GM06990 (cell line): ENCODE measurements at places on chromosomes 12 and 14.

DNA sequence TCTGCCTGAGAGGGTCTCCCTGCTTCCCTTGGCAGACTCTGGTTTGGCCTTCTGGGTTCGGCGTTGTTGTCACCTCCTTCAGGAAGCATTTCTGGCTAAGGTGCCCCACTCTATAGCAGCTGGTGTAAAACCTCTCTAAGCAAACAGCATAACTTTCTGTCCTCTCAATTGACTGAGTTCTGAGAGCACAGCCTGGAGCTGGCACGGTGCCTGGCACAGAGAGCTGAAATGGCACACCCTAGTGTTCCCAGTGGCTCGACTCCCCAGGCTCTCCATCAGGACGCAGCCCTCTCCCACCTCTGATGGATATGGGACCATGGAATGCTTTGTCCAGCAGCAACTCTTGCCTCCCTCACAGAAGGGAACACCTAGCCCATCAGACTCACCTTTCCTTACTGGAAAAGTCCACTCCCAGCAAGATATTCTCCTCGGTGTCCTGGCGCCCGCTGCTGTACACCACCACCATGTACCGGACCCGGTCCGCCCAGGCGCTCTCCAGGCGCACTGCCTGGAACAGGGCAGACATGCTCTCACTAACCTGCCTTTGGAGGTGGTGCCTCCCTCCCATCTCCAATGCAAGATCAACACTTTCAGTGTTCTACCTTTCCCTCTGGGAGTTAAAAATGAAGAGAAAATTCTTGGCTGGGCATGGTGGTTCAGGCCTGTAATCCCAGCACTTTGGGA is 40.6 kb downstream of the SSH1 start:
- no peak for DNase-seq

DNA sequence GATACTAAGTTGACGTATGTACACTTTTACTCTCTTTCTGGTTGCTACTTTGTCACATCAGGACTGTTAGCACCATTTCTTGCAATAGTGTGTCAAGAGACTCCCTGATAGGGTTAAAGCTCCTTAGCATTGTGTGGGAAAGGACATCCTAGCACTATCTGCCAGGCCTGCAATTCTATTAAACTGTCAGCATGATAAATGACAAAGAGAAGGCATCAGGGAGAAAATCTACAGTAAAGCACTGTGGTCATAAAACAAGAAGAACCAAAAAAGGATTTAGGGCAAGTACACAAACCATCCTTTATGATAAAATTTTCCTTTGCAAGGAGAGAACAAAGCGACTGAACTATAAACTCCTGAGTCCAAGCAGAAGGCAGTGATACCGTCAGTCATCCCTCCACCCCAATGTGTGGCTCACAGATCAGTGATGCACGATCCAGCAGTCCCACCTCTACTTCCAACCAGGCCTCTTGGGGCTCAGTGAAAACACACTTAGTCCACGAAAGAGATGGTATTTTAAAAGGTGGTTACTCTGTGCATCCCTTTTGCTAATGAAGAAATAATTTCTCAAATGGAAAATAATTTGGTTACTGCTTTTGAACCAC is 31.4 kb upstream of the SLC35F4 start:
- no peak for DNase-seq

DNA sequence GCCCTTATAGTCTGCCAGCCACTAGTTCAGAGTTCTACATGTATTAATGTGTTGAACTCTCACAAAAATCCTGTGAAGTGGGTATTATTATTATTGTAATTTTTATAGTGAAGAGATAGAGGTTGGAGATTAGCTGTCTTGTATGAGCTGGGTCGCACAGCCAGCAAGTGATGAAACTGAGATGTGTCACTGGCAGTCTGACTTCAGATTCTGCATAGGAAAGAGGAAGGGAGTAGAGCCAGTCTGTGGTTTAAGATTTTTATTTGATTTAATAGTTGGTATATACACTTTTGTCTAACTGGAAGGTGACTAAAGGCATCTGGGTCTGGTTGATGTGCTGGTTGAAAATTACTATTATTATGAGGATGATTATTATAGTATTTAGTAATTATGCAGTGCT is 5.8 kb upstream of the FRS2 start:
- DNase-seq: no peak

- no peak for DNase-seq
Observed at GRCh38 chr14:89912667-89913211, 41.8 kb downstream of the EFCAB11 start.

DNA sequence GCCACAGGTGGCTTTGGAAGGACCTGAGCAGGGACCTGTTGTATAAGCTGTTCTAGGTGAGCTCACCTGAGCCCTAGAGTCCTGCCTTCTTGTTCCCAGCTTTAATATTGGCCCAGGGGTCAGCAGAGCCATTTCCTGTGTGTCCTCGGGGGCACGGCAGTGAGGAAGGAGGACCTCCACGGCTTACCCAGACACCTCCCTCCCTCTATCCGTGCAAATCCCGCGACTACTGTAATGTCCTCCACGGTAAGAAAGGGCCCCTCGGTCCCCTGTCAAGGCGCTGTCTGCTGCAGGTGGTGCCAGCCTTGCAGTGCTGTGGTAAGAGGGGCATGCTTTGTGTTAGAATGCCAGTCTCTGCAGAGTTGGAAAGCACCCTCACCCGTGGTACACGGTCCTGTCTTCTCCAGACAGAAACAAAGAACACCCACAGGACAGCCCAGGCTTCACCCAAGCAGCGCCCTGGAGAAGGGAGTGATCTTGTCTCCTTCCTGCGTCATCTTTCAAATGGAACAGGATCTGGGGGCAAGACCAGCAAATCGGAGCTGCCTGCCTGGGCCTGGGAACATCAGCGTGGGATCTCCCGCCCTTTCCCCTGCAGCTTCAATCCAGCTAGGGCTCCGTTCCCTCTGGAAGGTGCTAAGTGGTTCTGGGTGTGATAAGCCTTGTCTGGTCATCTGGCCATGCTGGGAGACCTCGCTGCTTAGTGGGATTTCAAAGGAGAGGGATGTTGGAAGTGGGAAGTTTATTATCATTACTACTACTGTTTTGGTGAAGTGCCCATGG is 20.2 kb upstream of the FZD10 start:
- no peak for DNase-seq

- no peak for DNase-seq
Observed at GRCh38 chr12:112549031-112549430, 130.3 kb downstream of the PTPN11 start.

GRCh38 chr12:92070054-92070863 is 75.4 kb downstream of the BTG1 start:
- DNase-seq: no peak

- DNase-seq: no peak
Observed at GRCh38 chr14:22667881-22668280, 23.7 kb upstream of the OR6J1 start.

GRCh38 chr12:119391673-119392072 is 57.1 kb downstream of the CCDC60 start:
- DNase-seq: no peak

DNA sequence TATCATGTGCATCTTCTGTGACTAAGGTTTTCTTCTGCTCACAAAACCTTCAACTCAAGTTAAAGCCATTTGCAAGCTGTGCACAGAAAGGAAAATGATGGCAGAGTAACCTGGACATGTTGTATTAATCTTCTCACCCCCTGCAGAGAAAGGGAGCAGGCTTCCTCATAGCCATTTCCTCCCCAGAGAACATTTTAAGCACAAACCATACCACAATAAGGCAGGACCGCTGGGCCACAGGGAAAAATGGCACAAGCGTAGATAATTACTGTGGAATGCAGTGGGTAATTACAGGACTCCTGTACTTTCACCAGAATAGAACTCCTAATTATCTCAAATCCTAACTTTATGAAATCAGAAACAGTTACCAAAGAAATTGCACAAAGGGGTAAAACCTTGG is 215.7 kb downstream of the KIF21A start:
- DNase-seq: no peak

GRCh38 chr12:126488806-126489205 is 1423.6 kb downstream of the AACS start:
- DNase-seq: no peak

DNA sequence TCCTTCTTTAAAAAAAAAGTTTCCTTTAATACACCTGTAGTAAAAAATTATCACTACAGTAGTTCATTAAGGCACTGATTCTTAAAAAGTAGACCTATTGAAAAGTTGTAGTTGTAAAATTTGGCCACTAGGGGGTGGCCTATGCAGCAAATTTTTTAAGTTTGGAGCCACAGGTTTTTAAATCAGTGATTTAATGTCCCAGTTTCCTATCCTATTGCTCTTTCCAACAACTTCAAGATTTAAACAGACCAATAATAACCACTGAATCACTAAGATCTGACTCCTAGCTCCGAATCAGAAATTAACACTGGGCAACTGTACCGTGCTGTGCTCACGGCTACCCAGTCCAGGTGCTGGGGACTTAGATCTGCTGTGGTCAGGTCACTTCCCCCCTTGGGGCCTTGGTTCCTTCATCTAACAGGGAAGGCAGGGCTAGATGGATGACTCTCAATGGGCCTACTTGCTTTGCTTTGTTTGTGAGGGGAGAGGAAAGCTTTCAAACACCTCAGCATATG is 279.3 kb downstream of the MED13L start:
- peak; percentile 19 for DNase-seq

GRCh38 chr14:77242752-77243151 is 28.3 kb downstream of the NGB start:
- DNase-seq: no peak

DNA sequence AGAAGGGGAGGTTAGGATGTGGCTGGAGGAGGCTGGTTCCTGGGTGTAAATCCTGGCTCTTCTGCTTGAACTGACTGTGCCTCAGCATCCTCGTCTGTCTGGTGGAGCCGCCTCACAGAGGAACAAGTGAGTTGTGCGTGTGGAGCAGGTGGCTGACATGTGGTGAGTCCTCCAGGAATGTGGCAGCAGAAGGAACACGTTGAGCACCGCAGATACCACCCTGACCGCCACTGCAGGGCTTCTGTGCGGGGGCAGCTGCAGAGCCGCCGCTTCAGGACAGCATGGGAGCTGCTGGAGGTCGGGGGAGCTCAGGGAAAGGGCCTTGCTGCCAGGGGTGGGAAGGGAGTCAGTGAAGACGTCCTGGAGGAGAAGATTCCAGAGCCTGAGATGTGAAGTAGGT is 48.9 kb downstream of the TRAF3 start:
- no peak for DNase-seq

DNA sequence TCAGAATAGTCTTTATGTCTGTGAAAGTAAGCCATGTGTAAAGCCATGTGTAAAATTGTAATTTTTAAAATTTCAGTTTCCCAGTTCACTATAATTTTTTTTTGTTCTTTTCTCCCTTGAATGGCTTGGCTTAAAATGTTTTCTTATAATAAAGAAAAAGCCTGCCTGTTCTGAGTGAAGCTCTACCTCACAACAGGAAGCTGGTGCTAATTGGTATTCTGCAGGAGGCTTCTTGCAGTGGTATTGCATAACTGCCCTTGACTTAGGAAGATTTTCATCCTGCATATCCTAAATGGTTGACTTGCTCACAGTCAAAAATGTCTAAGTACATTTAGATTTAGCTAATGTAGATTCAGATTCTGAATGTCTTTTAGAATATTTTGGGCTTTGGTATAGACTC is 49.5 kb downstream of the ATP2A2 start:
- no peak for DNase-seq

- DNase-seq: no peak
Observed at GRCh38 chr12:45076417-45077026, 25.6 kb upstream of the DBX2 start.

- DNase-seq: no peak
Observed at GRCh38 chr12:18446061-18446644, 184.8 kb downstream of the PIK3C2G start.

DNA sequence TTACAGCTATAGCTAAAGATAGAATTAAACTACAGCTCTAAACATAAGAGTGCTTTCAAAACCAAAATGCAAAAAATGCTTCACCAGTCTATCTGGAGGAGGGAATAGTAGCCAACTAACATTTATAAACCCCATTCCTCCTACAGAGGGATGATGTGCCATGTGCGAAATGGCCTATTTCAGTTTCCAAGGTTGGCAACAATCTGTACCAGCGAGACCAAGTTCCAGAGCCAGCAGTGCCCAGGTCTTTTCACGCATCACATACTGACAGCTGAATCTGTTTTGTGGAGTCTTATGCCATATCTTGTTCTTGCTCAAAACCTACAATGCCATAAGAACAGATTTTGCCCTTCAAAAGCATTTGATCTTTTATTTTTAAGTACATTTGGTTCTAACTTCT is 24.5 kb downstream of the NELL2 start:
- DNase-seq: no peak

GRCh38 chr14:28629328-28630004 is 137.1 kb upstream of the FOXG1 start:
- no peak for DNase-seq

- DNase-seq: peak; percentile 75
Observed at GRCh38 chr12:68290126-68290525, 36.7 kb upstream of the IL22 start.

GRCh38 chr12:2250797-2251196 is 198.0 kb downstream of the CACNA1C start:
- DNase-seq: no peak

GRCh38 chr14:64698903-64699302 is 5.3 kb upstream of the PLEKHG3 start:
- DNase-seq: no peak

DNA sequence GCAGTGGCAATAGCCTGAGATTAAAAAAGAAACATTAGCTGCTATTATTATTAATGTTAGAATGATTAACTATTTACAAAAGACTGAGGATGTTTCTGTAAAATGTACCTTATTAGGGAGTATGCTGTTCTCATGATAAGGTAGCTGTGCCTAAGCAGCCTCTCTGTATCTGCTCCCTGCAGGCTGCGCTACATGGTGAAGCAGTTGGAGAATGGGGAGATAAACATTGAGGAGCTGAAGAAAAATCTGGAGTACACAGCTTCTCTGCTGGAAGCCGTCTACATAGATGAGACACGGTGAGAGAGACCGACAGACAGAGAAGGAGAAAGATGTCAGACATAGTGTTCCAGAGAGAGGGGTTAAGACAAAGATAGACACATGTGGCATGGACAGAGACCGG is 17.4 kb downstream of the PDE1B start:
- no peak for DNase-seq

DNA sequence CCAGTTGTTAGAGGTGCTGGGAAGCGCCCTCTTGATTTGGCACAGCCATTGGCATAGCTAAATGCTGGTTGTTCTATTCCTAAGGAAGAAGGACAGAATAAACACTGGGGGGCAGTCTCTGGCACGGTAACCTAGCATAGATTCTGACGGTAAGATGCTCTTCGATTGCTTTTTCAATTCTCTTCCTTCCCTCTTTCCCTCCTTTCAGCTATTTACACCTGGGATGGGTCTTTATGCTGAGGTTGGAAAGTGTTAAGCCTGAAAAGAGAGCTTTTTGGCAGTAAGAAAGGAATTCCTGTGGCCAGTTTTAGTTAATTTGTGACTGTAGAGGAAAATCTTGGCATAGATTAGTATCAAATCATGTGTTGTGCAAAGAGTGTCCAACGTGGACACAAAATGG is 162.8 kb downstream of the SNAPC1 start:
- no peak for DNase-seq

DNA sequence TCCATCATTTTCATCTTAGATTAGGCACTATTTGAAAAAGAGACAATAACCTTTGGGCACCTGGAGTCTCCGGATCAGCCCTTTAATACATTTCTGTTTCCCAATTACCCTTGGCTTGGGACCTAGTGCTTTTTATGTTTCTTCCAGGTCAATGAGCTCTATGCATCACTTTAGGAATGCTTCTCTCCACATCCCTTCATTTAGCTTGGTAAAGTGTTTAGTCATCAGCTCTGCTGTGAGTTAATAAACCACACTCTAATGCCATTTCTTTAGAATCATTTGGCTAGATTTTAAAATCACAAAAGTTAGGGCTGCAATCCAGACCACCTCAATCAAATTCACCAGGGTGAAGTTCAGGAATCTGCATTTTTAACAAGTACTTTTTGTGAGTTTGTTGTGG is 41.7 kb downstream of the RASSF9 start:
- DNase-seq: no peak
